ENCODE measurements at places on chromosomes 4 and X.

GRCh38 chrX:139739138-139739537, 31.2 kb upstream of the MCF2 start:
- no peak for DNase-seq

DNA sequence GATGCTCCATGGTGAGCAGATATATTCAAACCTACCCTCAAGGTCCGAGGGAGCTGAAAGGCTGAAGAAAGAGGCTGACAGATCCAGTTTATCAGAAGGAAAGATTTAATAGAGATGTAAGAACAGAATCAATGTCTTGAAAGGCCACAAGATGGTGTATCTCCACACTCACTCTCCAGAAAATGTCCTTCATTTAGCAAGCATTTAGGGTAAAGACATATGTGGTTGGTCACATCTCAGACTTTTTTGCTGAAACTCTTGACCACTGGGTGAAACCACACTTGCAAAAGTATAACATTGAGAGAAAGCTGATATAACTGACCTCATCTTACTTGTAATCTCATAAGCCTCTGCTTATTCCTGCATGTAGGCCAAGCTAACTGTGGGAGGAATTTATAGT, 745.8 kb upstream of the GALNTL6 start:
- no peak for DNase-seq

GRCh38 chr4:116005806-116006088, 892.3 kb upstream of the NDST4 start:
- no peak for DNase-seq

- no peak for DNase-seq
Measured at GRCh38 chr4:73870260-73870659, 1.1 kb downstream of the CXCL1 start.

DNA sequence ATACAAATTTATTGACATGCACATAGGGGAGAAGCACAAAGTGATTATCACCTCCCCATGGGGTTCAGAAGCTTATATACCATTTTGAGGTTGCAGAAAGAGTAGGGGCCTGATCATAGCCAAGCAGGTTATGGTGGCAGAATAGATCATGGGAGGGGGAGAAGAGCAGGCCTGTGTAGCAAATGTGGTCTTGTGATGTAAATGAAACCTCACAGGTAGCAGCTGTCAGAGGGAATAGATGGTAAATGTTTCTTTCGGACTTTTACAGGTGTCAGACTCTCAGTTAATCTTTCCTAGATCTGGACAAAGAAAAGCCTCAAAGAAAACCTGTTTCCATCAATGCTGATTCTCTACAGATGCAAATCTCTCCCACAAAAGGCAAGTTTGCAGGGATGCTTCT, 84.4 kb downstream of the CFAP299 start:
- no peak for DNase-seq

GRCh38 chrX:153736071-153736820, 11.6 kb downstream of the ABCD1 start:
- no peak for DNase-seq

GRCh38 chr4:184475096-184475461, 729 bp upstream of the IRF2 start:
- no peak for DNase-seq

- DNase-seq, result no peak
Measured at GRCh38 chr4:164252286-164252685, 501.6 kb upstream of the SMIM31 start.

GRCh38 chr4:36256398-36256891, 12.1 kb upstream of the ARAP2 start:
- no peak for DNase-seq

DNA sequence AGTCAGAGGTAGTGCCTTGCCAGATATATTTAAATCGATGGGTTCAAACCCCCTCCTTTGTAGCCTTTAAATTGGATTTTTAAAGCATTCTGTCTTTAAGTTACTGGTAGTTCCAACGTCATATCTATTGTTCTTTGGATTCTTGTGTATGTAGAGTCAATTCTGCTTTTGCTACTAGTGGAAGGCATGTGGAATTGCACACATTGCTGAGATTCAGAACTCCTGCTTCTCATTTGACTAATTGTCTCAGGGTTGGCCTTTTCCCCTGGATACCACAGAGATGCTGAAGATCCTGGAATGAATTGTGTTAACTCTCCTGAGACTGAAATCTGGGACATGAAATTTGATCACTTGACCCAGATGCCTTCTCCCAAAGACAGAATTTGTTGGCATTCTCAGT, 328.3 kb upstream of the RPS6KA3 start:
- no peak for DNase-seq

DNA sequence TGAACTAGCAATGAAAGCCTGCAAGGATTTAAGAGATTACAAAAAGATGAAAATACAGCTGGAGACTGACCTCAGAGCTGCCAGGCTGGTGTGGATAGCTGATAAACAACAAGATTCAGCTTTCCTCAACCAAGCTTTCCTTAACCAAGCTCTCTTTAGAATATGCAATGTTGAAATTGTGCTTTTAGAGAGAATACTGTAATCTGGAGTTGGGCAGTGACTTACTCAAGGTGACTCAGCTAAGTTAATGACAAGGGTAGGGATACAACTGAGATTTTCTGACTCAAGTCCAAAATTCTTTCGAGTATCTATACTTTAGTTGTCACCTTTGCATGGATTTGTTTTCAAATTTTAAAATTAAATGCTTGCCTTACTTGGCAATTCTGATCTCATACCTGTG, 98.0 kb downstream of the AMMECR1 start:
- no peak for DNase-seq

DNA sequence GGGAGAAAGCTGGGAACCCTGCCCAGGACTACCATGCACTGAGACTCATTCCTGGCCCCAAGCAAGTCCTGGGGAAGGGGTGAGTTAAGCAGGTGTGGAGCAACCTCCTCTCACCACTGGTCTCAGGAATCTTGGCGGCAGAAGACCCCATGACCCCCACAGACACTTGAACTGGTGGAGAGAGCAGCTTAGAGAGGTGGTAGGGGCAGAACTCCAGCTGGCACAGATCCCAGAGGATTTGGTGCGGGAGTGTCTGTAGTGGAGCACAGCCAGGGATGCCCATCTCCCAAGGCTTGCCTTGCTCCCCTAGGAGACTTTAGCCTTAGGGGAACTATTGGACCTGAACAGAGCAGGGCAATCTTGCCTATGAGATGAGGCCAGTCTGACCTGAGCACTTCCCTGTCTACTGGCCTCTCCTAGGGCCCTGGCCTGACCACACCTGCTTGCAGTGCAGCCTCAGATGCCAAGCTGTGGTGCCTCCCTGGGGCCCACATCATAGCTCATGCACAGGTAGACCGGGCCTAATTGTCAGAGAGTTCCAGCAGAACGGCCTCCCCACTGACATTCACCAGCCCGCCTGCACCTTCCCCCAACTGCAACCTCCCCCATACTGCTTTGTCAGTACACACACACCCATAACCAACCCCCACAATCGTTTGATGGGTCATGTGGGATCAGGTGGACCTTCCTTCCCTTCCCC, 78.0 kb downstream of the NAA11 start:
- DNase-seq, result no peak

DNA sequence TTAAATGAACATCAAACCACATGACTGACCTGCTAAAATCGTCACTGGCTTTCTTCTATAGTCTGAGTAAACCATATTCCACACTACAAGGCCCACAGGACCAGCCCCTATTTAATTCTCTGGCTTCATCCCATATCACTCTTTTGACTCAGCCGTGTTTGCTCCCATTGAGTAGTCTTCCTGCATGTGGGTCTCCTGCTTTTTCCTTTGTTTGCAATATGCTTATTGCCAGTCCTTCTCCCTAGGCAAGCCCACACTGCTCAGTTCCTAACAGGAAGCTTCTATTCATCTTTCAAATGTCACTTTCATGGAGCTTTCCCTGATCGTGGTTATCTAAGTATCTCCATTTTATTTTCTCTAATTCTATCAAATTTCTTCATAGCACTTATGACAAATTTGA, 329.6 kb downstream of the RAPGEF2 start:
- DNase-seq, result no peak

- DNase-seq, result no peak
Measured at GRCh38 chrX:24283127-24283794, 30.6 kb downstream of the SUPT20HL2 start.

DNA sequence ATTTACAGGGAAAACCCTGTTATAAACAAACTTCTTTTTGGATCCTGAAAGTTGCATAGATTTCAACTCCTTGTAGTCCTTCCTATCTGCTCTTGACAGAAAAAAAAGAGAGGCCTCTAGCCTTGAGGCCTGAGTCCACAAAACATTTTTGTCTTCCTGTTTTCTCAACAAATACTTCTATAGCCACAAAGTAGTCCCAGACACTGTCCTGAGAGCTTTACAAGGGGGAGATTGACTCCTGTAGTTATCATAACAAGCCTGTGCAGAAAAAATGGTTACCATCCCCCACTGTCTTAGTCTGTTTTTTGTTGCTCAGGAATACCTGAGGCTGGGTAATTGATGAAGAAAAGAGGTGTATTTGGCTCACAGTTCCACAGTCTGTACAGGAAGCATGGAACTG, 35.2 kb downstream of the PCDH7 start:
- DNase-seq, result no peak

DNA sequence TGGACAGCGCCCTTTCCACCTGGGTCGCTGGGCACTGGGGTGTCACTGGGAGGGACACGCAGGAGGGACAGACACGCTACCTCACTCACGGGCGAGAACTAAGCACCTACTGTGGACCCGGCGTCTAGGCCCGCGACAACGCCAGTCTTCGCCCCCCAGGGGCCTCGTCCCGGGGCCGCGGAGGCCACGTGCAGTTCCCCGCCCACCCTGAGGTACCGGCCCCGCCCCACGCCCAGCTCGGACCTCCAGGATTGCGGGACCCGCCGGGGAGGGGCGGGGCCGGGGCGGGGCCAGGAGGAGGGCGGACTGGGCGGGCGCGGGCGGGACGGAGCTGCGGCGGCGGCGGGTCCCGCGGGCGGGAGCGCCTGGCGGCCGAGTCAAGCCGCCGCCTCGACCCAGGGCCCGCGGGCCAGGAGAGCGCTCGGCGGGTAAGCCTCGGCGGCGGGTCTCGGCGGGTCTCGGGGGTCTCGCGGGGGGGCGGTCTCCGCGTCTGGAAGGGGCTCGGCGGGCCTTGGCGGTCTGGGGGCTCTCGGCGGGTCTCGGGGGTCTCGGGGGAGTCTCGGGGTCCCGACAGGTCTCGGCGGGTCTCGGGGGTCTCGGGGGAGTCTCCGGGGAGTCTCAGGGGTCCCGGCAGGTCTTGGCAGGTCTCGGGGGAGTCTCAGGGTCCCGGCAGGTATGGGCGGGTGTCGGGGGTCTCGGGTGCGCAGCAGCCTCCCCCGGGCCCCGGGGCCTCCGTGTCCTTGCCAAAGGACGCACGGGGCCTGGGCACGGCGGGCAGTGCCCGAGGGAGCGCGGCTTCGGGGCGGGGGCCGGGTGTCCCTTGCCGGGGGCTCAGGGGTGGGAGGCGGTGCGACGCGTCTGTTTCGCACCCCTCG, at the start of gene SH3BP2:
TSS of gene SH3BP2 (plus strand) at position 375 of the 875 bp plus-strand sequence. CDS start 27,533 bp downstream, outside the sequence.
- no peak for DNase-seq

- DNase-seq, result no peak
Measured at GRCh38 chr4:67746797-67747495, 7.2 kb downstream of the GNRHR start.

DNA sequence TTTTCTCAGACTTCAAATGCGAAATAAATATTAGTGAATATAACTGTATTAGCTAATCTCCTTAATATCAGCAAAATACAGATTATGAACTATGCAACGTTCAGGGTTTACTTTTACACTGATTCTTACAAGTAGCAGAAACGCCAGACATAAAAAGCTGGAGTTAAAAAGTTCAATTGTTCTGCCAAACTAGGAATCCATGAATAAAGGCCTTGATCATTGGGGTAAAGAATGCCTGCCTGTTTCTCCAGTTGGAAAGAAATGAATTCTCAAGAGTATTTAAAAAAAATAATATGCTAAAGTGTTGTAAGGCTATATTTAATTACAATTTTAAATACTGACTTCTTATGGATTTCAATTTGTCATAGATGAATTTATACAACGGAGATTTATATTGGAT, 612.2 kb downstream of the DMD start:
- no peak for DNase-seq

DNA sequence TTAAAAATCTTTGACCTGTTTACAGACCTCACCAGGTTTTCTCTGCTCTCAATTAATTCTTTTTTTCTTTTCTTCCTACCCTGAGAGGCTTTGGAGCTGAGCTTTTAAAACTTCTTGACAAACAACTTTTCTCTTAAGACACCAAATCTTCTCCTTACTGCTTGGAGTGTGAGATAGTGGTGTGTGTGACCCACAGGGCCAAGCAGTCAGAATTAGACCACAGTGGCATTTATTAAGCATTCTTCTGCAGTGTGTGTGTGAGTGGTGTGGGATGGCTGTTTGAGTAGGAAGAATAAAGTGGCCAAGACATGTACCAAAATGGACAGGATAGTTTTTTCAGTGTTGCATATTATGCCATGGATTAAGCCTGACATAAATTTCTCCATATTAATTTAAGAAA, 665.1 kb downstream of the RAPGEF2 start:
- no peak for DNase-seq

DNA sequence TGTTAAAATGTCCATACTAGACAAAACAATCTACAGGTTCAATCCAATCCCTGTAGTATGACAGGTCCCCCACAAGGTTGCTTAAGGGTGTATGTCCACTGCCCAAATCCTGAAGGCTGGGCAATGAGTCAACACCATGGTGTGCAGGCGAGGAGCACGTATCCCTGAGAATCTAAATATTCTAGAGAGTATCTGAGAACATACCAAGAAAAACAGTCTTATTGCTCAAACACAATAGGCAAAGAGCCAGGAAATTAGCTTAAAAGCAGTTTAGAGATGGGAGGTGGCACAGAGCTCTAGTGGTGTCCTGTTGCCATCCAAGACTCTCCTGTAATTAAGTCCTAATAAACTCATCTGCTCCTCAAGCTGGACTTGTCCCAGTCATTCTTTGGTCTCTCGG, 37.0 kb downstream of the RCHY1 start:
- DNase-seq, result no peak

- no peak for DNase-seq
Measured at GRCh38 chrX:9765072-9765736, 443 bp downstream of the GPR143 start.

- DNase-seq, result no peak
Measured at GRCh38 chr4:17577665-17578481, 875 bp downstream of the LAP3 start.

DNA sequence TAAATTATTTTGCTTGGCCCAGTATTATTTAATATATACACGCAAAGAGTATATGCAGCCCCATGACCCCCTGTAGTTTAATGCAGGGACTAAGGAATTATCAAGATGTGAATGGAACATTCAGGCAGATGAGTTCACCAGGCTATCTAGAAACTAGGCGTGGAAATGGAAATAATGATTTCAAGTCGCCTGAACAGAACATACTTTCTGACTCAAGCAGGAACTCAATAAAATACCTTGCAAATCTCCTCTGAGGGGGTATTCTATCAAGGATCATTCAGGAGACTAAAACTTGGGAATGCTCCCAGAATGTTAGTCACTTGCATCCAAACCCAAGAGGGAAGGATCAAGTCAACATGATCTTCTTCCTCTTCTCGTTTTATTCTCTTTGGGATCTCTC, 59.6 kb upstream of the RASSF6 start:
- DNase-seq, result no peak

DNA sequence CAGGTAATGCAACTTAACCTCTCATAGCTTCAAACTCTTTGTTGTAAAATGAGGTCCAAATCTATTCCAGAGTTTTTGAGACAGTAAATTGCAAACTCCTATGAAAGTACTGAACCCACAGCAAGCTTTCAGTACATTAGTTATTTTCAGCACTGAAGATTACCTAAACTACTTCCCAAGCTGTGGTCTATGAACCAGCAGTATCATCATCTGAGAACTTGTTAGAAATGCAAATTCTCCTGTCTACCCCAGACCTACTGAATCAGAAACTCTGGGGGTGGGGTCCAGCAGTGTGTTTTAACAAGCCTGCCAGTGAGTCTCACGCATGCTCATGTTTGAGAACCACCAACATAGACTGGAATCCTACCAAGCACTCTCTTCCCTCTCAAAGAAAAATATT, 5.7 kb upstream of the CASP6 start:
- no peak for DNase-seq

Measured in stimulated activated CD8-positive, alpha-beta memory T cell treated with anti-CD3 and anti-CD28 coated beads, Interleukin-7, amount 100 ng/mL, for 1 hour (primary cell).